ENCODE measurements at places on chromosomes 4 and X. TPM values are rescaled to one million over a fixed set of nuclear protein-coding genes. Genes with fewer than 3 reads are reported as not detected.

The SULT1E1 gene
- not detected for total RNA-seq

The CENPI gene
- total RNA-seq: 1.8 TPM

- no peak for DNase-seq
Measured at GRCh38 chr4:110640576-110640975, 17.7 kb upstream of the PITX2 start.

- no peak for DNase-seq
Measured at GRCh38 chr4:109887071-109887470, 25.6 kb upstream of the EGF start.

- DNase-seq: no peak
Measured at GRCh38 chr4:80180743-80181142, 16.6 kb upstream of the PRDM8 start.

GRCh38 chr4:181137351-181137750, 1105.9 kb upstream of the TENM3 start:
- no peak for DNase-seq

Data from kidney epithelial cell (primary cell).